ENCODE measurements at places on chromosomes 13 and 19.

DNA sequence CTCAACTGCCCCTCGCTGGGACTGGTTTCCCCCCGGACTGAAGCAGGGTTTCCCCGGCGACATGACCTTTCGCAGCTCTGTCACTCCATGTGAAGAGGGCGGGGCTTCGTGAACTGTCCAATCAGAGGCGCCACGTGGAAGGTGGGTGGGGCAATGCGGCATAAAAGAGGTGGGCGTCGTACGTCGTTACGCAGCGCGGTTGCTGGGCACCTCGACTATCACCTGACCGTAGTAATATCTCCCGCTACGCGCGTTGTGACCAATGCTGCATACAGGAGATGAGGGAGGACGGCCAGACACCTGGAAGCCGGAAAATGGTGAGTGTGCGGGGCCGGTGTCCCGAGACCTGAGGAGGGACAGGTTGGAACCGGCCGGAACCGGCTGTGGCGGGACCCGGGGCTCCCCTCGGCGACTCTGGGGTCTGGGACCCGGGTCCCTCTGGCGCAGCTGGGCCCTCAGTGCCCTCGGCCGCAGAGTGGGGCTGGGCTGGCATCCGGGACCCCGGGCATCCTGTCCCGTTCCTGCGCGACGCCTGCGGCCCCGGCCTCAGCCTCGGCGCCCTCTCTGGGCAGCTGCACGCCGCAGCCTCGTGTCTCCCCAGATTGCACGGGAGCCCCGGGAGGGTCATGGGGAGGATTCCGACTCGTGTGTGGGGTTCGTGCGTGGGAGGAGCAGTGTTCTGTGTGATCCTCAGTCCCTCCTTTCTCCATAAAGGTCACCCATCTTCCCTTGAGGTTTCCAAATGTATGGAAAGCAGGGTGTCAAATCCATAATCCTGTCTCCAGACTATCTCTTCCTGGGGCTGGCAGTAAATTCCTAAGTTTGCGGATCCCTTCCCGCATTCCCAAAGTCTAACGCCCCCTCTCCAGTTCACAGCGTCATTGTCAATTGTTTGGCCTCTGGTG, 32.2 kb downstream of the ZNF136 start:
- DNase-seq = peak; percentile 93

- DNase-seq = no peak
These were observed 23.0 kb upstream of the PLPP2 start for GRCh38 chr19:313988-314815.

DNA sequence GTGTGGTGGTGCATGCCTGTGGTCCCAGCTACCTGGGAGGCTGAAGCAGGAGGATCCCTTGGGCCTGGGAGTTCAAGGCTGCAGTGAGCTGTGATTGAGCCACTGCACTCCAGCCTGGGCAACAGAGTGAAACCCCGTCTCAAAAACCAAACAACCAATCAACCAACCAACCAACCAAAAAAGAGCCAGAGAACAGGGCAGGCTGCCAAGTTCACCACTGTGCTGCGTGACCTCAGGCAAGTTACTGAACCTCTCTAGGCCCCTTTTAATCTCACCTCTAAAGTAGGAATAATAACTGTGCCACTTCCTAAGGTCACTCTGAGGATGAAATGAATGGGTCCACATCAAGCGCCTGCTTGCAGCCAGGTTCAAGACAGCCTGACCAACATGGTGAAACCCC, 16.9 kb downstream of the TJP3 start:
- DNase-seq = no peak

- no peak for DNase-seq
These were observed 253.5 kb downstream of the LHFPL6 start for GRCh38 chr13:39349391-39349960.

DNA sequence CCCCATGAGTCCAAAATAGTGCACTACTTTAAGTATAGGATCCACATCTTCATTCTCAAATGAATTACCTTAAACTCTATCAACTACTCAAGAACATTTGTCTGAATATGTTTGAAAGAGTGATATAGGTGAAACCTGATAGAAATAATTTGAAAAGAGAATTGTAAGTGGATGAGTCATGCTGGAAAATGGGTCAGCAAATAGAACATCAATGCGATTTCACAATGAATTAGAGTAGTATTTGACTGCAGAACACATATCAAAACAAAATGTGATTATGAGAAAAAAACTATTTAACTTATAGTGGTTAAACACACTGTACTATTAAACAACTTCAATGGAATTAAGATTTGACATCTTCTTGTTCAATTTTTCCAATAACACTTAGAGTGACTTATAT, 300.6 kb upstream of the KLHL1 start:
- no peak for DNase-seq

GRCh38 chr13:112846411-112847115, 122.5 kb upstream of the MCF2L start:
- no peak for DNase-seq

- no peak for DNase-seq
These were observed 20.1 kb downstream of the DEDD2 start for GRCh38 chr19:42197375-42197817.

GRCh38 chr19:29978080-29978479, 36.0 kb downstream of the URI1 start:
- DNase-seq = no peak

- DNase-seq = no peak
These were observed 13.2 kb downstream of the MEX3D start for GRCh38 chr19:1554968-1555367.

DNA sequence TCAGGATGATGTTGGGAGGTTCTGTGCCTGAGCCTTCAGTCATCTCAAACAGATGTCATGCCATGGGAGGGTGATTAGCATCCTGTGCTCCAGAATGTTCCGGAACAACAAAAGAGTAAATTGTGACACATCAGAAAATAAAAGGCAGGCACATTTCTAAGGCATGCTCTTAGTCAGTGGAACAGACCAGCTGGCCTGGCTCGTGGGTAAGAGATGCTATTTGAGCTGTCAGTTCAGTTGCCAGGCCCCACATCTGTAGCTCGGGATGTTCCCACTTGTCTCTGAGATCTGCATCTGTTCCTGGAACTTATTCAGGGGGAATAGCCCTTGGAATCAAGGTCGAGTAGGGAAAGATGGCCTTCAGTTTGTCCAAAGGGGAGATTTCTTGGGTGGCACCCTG, 26.0 kb downstream of the OLFM4 start:
- no peak for DNase-seq

GRCh38 chr19:58352760-58353671, at the start of gene A1BG:
TSS of gene A1BG (minus strand) at chr19:58353492. CDS start at chr19:58353437, 55 bp downstream.
- no peak for DNase-seq

- no peak for DNase-seq
These were observed 24.8 kb upstream of the LILRA2 start for GRCh38 chr19:54548806-54549205.

DNA sequence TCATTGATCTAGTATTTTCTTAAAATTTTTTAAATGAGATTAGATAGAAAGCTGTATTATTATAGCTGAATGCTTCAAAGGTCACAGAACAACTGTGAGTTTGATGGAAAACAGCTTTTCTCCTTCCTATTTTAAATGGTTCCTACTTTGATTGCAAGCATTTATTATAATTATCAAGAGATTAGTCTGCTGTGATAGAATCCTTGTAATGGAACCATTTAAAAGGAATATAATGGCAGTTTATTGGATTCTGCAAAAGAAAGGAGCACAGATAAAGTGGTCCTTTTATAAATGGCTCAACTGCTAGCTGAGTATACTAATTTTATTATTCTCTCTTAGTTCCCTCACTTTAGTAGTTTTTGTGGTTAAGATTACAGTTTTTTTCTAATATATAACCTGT, 87.0 kb downstream of the MAB21L1 start:
- DNase-seq = no peak

DNA sequence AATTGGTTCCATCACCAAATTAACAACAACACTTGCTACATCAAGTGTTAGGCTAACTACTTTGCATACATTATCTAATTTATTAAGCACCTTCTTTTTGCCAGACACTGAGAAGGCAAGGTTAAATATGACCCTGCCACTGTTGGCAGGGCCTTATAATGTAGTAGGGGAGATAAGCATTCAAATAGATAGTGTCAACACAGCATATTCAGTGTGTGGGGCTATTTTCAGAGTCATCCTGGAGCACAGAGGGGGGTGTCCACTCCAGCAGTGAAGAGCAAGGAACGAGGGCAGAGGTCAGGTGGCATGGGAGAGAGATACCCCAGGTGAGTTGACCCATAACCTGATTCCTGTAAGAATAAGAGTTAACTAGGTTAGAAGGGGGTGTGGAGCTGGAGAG, 121.6 kb downstream of the COG6 start:
- no peak for DNase-seq

DNA sequence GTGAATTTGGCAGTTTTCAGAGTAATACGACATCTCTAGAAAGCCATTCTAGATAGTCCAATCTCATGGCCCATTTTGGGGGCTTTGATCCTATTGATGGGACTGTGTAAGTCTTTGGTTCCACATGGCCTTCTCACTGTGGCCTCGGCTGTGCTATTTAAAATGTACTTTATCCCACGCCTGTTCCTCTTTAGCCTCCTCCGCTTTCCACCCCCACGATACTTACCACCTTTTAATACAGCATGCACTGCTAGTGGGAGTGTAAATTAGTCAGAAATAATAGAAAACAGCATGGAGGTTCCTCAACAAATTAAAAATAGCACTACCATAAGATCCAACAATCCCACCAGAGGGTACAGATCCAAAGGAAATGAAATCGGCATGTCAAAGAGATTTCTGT, 28.3 kb upstream of the CEBPG start:
- no peak for DNase-seq

GRCh38 chr13:29999492-30000369, 149.3 kb upstream of the UBL3 start:
- no peak for DNase-seq

- DNase-seq = no peak
These were observed 428.2 kb upstream of the KLF12 start for GRCh38 chr13:74562381-74562780.

DNA sequence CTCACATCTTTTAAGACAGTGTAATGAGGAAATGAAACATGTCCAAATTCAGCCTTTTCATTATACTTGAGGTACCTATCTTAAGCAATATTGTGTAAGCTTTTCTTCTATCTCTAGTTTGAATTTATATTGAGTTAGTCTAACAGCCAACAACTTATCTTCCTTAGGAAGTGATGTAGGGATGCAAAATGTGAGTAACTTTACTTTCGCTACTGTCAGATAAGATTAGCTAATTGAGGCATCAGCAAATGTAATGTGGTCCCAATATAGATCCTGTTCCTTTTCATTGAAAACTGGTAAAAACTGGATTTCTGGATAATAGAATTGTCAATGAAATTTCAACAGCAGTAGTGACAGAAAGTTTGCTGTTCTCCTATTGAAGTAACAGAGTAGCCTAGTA, 902.2 kb downstream of the GPC5 start:
- no peak for DNase-seq

GRCh38 chr13:47521890-47522487, 479.1 kb downstream of the SUCLA2 start:
- no peak for DNase-seq

DNA sequence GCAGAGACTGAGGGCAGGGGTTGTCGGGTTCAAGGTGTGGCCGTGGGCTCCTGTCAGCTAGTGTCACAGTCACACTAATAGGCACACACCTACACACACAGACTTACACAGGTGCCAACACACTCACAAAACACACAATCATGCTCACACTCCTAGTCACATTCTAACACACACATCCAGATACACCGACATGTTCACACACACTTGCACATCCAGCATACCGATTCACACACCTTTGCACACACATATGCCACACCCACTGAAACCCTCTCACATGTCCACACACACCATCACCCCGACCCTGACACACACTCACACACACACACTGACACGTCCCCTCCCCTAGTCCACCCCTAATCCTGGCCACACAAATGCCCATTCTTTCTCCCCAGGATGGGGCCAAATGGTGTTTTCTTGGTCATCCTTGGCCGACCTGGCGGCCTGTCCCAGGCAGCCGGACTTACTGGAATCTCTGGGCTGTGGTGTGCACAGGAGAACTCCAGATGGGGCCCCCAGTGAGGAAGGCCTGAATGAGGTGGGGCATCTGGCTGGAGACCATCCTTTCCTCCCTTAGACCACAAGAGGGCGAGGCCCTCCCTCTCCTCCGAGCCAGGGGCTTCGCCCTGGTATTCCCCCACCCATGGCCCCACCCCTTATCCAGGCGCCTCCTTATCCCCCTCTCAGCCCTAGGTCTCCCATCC, 19.1 kb upstream of the PNMA8B start:
- no peak for DNase-seq

- DNase-seq = no peak
These were observed 344.6 kb upstream of the HTR2A start for GRCh38 chr13:47241446-47241845.

DNA sequence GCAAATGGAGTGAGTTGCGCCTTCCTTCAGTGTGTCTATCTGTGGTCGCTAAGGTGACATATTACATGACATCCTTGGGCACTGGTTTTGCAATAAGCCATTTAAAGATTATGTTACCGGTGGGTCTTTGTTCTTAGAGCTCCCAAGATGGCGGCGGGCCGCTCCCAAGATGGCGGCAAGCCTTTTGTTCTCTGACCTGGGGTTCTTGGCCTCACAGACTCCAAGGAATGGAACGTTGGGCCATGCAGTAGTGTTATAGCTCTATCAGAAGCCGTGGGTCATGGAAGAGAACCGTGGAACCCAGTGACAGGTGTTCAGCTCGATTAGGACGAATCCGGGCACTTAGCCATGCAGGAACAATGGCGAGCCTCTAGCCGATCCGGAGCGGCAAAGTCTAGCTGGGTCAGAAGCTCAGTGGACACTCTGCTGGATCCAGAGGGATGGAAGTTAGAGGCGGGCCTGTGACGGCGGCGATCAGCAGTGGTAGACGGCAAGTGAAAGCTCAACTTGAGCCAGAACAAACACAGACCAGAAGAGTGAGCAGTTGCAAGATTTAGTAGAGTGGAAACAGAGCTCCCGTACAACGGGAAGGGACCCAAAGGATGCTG, 188.6 kb downstream of the TEX29 start:
- no peak for DNase-seq

GRCh38 chr13:112938680-112939079, 30.3 kb upstream of the MCF2L start:
- DNase-seq = no peak

Data from cerebellar cortex (tissue), 1 donor.